HCT116 (cell line): ENCODE measurements at places on chromosomes 16 and 17.

GRCh38 chr16:58337090-58337444 lies 42.2 kb upstream of the PRSS54 start:
- DNase-seq = no peak

GRCh38 chr17:73061161-73061560 lies 31.3 kb downstream of the SLC39A11 start:
- DNase-seq = no peak

GRCh38 chr17:68294196-68294555 lies 2.9 kb downstream of the ARSG start:
- no peak for DNase-seq

DNA sequence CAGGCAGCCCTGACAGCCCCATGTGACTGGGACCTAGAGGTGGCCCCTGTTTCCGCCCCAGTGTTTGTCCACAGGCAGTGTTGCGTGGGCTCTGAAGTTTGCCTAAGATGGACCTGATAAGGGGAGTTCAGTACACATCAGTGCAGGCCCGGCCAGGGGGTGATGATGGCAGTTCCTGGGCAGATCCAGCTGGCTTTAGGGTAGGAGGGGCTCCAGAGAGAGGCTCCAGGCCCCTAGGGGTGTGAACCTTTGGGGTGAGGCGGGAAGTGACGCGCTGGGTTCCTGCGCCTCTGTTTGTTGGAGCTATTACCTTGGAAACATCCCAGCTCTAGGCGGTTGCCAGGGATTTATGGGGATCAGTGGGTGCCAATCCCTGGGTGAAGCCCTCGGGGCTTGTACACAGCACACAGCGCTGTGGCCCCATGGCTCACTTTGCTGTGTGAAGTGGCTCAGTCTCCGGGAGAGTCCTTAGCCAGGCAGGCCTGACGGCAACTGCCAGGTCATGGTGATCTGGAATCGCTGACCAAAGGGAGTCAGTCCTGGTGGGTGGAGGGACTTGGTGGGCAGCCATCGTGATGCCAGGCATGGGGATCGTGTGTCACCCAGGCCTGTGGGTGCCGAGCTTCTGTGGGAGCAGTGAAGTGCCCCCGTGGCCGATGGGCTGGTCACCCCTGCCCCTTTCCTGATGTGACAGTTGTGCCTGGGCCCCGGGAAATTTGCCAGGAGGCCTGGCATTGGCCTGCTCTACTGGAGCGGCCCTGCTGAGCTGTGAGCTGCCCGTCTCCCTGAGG lies 146.1 kb downstream of the SEC14L1 start:
- DNase-seq = peak; percentile 73

- DNase-seq = no peak
These were observed 184.9 kb downstream of the SEC14L1 start for GRCh38 chr17:77325577-77326075.

GRCh38 chr16:37511-37910 lies 15.9 kb downstream of the POLR3K start:
- DNase-seq = no peak

DNA sequence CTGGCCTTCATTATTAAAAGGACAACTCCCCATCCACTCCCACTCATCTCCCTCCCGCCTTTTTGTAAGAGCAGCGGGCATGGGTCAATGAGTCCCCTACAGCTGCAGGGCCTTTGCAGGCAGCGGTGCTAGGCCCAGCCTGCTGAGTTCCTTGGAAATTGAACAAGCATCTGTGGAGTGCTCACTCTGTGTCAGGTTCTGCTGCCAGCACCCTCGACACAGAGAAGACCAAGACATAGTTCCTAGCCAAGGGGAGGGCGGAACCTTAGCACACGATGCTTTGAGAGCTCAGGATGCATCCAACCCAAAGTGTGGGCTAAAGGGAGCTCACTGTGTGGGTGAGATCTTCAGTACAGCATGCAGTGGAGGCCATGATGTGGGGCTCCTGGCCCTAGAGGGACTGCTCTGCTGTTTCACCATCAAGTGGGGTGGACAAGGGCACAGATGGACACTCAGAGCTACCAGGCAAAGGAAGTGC lies 27.6 kb downstream of the RMI2 start:
- DNase-seq = no peak

DNA sequence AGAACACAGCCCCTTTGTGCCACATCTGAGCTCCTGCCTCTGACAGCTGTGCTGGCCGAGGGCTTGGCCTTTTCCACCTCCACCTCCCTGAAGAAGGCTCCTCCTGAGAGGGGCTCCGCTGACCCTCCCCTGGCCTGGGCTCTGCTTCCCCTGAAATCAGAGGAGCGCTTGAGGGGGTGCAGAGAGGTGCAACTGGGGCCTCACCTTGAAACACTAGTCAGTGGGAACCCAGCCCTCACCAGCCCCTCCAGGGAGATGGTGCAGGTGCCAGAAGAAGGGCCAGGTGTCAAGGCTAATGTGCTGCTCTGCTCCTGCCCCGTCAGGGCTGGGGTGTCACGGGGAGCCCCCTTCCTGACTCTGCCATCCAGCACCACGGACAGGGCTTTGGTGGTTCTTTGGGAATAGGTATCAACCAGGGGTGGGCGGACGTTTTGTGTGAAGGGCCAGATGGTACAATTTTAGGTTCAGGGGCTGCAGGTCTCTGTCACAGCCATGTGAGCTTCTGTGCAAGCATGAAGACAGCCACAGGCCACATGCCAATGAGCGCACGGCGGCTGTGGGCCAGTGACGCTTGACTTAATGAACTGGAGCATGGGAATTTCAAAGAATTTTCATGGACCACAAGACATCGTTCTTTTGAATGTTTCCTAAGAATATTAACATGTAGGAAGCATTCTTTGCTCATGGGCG lies 2.1 kb upstream of the ZG16B start:
- no peak for DNase-seq

- no peak for DNase-seq
These were observed 2.1 kb upstream of the KANSL1 start for GRCh38 chr17:46195217-46195855.

DNA sequence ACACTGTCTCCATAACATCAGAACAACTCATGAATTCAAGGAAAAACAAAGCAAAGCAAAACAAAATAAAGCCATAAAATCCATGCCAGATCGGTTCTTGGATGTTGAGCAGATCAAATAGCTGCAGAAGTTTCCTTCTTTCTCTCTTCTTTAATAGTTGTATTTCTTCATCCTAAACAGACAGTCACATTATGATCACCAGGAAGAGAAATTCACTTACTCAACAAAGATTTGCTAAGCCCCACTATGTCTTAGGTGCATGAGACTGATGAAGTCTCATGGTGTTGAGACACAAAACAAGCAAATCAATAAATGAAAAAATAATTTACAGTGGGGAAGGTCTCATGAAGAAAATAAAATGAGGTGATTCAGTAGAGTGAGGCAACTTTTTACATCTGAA lies 72.8 kb downstream of the WIPI1 start:
- DNase-seq = no peak

DNA sequence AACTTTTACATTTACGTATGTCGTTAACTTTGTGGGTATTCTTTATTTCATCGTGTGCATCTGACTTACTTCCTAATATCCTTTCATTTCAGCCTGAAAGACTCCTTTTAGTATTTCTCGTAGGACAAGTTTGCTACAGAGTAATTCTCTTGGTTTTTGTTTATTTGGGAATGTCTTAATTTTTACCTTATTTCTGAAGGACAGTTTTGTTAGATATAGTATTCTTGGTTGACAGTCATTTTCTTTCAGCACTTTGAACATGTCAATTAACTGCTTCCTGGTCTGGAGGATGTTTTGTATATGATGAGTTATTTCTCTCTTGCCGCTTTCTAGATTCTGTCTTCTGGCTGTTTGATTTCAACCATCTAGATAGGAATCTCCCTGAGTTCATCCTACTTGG lies 109.2 kb upstream of the NACA2 start:
- DNase-seq = no peak

GRCh38 chr16:3597226-3597625 lies 14.2 kb downstream of the SLX4 start:
- no peak for DNase-seq

DNA sequence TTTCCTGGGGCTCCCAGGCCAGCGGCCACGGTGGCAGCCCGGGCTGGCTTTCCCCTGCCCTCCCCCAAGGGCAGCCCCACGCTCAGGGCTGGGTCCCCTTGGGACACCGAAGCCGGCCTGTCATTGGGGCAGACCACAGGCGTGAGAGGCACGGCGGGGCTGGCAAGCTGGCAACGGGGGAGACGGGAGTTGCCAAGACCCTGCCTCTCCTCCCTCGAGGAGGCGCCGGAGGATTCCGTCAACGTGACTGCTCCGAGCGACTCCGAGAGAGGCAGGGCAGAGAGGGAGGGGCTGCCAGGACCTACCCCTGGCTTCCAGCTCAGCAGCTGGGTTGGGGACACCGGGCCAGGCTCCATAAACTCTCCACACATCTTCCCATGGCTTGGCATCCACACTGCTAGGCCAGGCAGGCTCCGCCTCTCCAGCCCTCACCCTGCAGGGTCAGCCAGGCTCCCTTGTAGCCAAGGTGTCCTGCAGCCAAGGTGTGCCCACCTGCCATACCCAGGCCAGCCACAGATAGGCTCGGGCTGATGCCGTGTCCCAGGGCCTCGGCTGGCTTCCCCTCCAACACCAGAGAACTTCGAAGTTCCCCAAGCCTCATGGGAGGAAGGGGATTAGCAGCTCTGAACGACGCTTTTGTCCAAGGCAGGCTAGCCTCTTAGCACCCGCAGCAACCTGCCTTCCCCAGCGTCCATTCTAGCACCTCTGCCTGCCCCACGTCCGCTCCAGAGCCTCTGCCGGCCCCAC lies 25.5 kb downstream of the TIMM22 start:
- DNase-seq = no peak

GRCh38 chr17:46212634-46213435 lies 19.6 kb upstream of the KANSL1 start:
- peak; percentile 48 for DNase-seq

- peak; percentile 64 for DNase-seq
These were observed 5.5 kb downstream of the GAS2L2 start for GRCh38 chr17:35747540-35748017.

DNA sequence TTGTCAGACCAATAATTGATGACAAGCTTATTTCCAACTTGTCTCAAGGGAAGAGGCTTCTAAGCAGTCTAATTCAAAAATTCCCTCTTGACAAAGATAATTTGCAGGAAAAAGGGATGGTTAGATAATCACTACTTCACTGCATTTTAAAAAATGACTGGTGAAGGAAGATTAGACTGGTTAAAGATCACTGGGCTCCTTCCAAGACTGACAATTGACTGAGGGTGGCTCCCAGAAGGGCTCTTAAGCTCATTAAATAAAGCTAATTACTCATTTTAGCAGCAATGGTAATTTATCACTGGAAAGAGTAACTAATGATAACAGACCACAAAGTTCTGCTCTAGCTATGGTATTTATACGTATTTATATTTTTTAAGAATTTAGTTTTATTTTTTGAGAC lies 4.4 kb upstream of the HEATR3 start:
- no peak for DNase-seq

DNA sequence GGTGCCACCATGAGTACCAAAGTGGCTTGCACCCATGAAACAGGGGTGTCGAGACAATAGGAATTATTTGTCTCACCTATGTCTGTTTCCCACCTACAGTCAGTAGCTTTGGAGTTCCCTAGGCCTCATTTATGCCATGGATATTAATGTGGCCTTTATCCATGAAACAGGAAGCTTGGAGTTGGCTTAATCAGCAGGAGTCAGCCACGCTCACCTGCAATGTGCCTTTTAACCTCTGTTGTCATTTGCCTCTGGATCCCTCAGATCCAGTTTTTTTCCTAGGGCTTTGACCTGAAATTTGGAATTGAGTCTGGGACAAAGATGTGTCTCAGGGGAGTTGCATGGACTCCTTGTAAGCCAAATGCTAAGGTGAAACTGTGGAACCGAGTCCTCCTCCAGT lies 44.4 kb downstream of the TAOK1 start:
- no peak for DNase-seq

- no peak for DNase-seq
These were observed 14.5 kb upstream of the RNF222 start for GRCh38 chr17:8412089-8412488.

DNA sequence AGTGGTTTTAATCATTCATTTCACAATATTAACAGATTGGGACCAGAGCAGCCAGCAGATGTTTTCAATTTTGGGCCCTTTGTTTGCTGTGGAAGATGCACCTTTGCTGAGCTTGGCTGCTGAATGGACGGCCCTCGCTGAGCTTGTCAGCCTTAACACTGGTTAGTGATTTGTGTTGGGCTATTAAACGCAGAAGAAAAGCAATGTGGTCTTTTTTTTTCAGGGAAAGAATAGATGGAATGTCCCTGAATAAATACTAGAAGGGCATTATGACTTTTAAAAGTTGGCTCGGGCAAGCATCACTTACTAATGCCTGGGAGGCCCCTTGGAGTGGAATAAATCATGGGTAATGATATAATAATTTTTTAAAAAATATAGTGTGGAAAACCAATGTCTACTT lies 297.0 kb downstream of the MAP2K6 start:
- DNase-seq = no peak

DNA sequence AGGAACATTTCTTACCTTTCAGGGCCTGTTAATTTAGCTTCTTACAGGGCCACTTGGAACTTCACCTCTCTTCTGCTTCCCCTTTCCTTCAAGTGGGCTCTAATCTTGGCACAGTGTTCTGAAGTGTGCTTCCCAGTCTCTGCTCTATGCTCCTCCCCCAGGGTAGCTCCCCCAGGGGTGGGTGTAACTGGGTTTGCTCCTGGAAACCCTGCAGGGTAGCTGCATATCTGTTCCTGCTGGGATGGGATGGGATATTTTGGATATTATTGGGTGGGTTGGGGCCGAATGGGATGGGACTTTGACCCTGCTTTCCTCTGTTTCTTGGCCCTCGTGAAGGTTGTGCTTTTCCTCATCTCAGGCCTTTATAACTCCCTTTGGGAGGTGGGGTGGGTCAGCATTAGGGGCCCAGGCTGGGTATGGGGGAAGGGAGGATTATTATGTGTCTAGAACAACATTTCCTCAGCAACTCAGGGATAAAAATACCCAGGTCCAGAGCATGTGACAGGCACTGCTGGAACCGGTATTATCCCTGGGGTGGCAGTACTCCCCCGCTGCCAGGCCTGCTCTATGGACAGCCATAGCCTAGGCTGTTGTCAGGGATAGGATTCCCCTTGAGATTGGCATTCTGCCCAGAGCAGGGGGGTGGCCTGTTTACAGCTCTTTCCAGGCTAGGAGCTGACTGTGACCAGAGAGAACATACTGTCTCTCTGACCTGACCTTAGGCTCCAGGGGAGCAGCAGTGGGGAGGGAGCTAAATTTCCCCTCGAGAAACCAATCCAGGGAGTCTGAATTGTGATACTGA lies 5.0 kb downstream of the NFE2L1 start:
- no peak for DNase-seq

- no peak for DNase-seq
These were observed 6.5 kb upstream of the SDK2 start for GRCh38 chr17:73650617-73651200.

DNA sequence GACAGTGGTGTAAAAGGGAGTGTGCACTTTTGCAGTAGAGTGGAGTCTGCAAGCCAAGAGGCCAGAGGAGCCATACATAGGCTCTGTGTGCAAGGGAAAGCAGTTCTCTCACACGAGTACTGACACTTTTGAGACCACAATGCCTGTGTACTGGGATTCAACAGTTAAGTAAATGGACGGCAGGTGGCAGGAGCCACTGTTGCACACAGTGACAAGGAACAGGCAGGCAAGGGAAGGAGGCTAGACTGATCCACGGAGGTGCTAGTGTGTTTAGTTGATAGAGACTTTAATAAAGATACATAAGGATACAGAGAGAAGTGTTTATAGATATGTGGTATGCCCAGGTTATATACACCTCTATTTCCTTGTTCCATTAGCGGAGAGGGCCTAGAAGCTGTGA lies 67.0 kb downstream of the MPRIP start:
- DNase-seq = no peak

GRCh38 chr17:8855477-8856204 lies 11.8 kb downstream of the PIK3R6 start:
- DNase-seq = no peak

- DNase-seq = no peak
These were observed 1.0 kb downstream of the HOXB2 start for GRCh38 chr17:48543854-48544348.

- DNase-seq = no peak
These were observed 12.5 kb upstream of the RBBP6 start for GRCh38 chr16:24526701-24527495.
